ENCODE measurements at places on chromosomes 16 and 17. TPM values are rescaled to one million over a fixed set of nuclear protein-coding genes. Genes with fewer than 3 reads are reported as not detected.

DNA sequence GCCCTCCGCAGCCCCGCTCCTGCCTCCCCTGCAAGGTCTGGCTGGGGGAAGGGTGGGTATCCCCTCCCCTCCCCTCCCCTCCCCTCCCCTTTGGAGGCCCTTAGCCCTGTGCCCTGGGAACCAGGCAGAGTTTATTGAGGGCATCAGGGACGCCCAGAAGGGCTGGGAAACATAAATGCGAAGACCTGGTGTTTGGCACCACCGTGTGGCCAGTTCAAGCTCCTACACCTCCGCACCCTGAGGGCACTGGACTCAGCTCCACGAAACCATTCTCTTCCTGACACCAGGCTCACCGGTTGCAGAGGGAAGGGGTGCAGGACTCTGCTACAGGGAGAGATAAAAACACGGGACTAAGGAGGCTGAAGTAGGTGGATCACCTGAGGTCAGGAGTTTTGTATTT lies 1.0 kb upstream of the AIPL1 start:
- peak; percentile 79 for DNase-seq

DNA sequence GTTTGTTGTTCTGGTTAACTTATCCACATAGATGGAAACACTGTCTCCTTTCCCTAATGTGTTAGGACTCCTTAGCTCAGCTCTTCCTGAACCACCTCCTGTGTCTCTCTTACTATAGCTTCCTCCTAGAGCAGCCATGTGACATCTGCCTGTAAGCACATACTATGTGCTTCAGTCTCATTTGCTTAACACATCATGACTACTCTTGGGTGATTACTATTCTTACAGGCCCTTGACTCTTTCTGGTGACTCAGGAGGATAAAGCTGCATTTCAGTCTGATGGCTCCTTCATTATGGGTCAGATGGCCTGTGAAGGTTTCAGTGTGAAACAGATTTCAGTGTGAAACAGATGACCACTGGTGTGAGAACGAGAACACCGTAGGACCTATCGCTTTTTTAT lies 320 bp upstream of the KRTAP4-2 start:
- no peak for DNase-seq

GRCh38 chr17:83009414-83010205 lies 69.8 kb upstream of the METRNL start:
- DNase-seq: no peak

- DNase-seq: peak; percentile 46
Observed at GRCh38 chr16:57245472-57246113, 534 bp downstream of the ARL2BP start.

EPX gene
- not detected for total RNA-seq

ANKRD40CL gene
- total RNA-seq: not detected

All from G401 (cell line).